ENCODE measurements at places on chromosomes 5 and 9. TPM values are rescaled to one million over a fixed set of nuclear protein-coding genes. Genes with fewer than 3 reads are reported as not detected.

- no peaks in the 10 kb centered on the region for H3K36me3 ChIP-seq
- H3K27me3 ChIP-seq = no peaks in the 10 kb centered on the region
- DNase-seq = no peak
Measured at GRCh38 chr9:131669269-131670157, 70.4 kb downstream of the RAPGEF1 start.

The CATSPER3 gene
- total RNA-seq = not detected

DNA sequence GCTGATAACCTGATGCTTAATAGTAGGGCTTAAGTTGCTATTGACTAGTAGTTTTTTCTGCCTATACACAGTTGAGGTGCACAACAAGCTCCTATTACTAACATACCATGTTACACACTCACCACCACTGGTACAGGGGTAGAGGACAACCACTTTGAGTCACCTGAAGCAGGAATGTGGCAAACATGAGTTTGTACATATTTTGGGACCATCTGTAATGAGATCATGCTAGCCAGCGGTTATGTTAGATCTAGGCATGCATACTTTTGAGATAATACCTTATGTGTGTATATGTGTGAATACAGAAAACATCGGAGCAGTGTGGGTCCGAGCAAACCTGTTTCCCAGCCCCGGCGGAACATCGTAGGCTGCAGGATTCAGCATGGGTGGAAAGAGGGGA is 72.8 kb upstream of the NXNL2 start:
- H3K27me3 ChIP-seq = no peaks in the 10 kb centered on the region
- peaks cover 10% of the 10 kb centered on the region for H3K36me3 ChIP-seq

The HTR1A gene
- total RNA-seq = not detected

DNA sequence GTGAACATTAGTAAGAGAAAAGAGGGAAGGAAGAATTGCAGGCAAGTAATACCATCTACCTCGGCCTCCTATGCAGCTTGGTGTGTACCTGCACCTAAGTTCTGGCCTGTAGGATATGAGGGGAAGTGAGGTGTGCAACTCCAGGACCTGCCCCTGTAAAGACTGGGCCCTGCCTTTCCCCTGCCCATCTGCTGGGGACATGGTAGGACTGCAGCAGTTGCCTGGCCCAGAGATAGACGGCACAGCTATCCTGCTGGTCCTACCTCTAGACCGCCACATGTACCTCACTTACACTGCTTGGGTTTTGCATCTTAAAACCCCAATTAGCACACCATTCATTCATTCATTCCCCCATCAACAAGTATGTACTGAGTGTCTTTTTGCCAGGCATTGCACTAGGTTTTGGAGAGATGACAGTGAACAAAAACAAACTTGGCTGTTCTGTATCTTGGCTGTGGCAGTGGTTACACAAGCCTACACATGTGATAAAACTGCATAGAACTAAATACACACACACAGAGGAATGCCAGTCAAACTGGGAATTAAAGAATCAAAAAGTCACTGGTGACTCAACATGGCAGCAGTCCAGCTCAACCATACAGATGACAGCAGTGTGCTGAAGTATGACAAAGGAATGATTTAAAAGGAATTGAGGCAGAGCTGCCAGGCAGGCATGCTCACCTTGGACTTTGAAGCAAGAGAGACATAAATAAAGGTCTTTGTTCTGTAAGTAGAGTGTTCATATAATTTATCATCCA is 23.3 kb upstream of the MGAT1 start:
- DNase-seq = no peak
- no peak overlapping the region for H3K4me3 ChIP-seq
- peaks cover 30% of the 10 kb centered on the region for H3K4me1 ChIP-seq
- H3K27me3 ChIP-seq = no peaks in the 10 kb centered on the region

- no peak for DNase-seq
- H3K27me3 ChIP-seq = no peaks in the 10 kb centered on the region
- no peak overlapping the region for H3K27ac ChIP-seq
- no peaks in the 10 kb centered on the region for H3K4me1 ChIP-seq
Measured at GRCh38 chr9:109990541-109990940, 210.5 kb downstream of the PALM2AKAP2 start.
